ENCODE measurements at places on chromosomes 2 and 18.

GRCh38 chr2:20674974-20675679 is 8.2 kb downstream of the GDF7 start:
- no peak for DNase-seq

- no peak for DNase-seq
Observed at GRCh38 chr2:234479465-234479864, 17.4 kb downstream of the ARL4C start.

DNA sequence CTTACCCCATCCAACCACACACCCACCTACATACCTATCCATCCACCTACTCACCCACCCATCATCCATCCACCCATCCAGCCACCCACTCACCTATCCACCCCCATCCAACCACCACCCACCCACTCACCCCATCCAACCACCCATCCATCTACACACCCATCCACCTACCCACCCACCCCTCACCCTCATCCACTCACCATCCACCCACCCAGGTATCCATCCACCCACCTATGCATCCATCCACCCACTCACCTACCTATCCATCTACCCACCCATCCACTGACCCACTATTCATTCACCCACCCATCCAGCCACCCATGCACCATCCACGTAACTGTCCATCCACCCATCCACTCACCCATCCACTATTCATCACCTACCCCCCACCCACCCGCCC is 194.8 kb downstream of the EIPR1 start:
- DNase-seq: no peak

DNA sequence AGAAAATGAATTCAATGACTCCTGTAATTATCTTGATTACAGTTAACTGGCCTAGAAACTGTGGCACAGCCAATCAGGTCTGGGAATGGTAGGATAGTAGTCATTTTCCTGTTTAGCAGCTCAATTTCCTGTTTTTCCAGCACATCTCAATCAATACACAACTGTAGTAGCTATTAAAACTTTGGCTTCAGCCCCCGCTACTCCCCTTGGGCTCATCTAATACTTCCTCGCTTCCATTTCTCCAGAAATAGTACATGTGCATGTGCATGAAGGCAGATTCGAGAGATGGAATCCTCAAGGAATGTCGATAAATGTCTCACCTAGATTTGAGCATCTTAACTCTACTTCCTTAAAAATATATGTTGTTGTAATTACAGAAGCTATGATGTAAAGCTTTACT is 9.7 kb downstream of the COBLL1 start:
- DNase-seq: no peak

- no peak for DNase-seq
Observed at GRCh38 chr2:161379740-161380139, 36.4 kb upstream of the TBR1 start.

DNA sequence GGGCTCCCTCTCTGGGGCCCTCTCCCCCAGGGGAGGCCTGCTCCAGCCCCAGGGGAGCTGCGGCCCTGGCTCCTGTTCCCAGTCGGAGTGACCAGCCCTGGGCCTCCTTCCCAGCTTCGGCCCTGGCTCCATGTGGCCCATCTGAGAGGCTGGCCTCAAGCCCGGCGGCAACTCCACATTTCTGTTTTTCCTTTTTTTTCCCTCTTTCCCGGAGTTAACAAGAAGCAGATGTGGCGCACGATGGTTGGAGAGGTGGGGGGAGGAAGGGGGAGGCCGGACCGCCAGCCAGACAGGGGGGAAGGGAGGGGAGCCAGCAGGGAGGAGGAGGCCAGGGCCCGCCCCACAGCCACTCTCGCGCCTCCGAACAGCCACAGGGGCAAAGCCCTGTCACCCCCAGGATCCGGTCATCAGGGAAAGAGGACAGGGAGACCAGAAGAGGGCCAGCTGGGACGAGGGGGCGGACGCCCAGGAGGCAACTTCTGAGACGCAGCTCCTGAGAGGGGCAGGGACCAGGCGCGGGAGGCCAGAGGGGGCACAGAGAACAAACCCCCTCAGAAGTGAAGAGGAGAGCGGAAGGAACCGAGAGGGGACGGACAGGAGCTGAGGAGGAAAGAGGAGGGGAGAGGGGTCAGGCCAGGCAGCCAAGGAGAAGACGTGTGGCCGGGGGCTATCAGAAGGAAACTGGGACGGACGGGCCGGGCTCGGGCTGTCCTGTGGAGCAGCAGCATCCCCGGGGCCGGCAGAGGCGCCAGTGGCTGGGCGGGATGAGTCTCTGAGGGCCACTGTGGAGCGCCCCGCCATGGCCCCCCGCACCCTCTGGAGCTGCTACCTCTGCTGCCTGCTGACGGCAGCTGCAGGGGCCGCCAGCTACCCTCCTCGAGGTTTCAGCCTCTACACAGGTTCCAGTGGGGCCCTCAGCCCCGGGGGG is at the start of gene EMILIN1:
Gene EMILIN1 (plus strand): TSS at position 349 of the 928 bp plus-strand sequence. CDS start 451 bp downstream, at position 800.
- no peak for DNase-seq

GRCh38 chr2:145919477-145919876 is 1399.6 kb upstream of the ZEB2 start:
- no peak for DNase-seq
